Coronary artery (tissue), 2 donors: ENCODE measurements at places on chromosomes 6 and 20.

GRCh38 chr6:18481870-18482269 is 94.7 kb downstream of the RNF144B start:
- DNase-seq: no peak

GRCh38 chr6:6409397-6410030 is 89.1 kb upstream of the F13A1 start:
- DNase-seq: no peak

DNA sequence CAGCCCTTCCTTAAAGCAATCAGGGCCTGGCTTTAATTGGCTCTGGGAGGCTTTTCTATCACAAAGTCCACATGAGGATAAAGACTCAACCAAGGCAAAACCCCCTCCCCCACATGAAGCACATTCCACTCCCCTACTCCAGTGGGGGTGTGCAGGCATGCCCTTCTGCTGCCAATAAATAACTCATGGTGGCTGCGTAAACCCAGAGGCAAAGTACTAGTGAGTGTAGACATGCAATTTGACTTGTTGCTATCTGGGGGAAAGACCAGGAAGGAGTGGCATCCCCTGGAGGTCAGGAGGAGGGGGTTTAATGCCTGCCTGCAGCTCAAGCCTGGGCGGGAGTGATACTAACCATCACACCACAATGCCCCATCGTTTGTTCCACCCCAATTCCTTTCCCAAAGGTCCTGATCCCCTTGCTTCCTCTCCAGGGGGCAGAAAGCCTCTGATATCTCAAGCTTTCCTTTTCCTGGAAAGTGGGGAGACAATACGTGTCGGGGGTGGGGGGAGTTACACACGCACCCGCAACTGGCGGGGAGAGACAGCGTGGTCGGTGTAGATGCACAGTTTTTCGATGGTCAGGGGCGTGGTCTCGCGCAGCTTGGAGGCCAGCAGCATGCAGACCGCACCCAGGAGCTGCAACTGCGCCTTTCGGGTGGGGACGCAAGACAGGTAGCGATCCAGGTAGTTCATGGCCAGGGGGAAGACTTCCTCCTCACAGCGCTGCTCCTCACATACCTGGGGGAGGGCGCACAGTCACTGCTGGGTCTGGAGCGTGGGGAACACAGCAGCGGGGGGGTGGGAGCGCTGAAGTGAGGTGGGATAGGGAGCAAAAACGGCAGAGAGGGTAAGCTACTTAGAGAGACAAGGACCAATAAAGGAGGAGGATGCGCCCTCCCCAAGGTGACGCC is 1.5 kb downstream of the CCND3 start:
- no peak for DNase-seq

DNA sequence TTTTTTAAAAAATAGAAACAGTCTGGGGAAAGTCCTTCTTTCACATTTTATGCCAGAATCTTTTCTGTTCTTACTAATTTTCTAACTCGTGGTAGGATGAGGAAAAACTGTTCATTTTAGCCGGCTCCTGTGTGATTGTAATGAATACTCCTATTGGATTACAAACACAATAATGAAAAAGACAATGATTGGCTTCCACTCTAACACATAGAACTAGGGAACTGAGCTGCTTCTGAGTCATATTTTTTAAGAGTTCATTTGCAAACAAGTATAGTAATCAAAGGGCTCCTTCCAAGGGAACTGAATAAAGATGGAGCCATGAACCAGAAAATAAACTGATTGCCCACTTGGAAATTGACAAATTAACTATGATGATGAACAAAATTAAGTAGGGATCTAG is 265.3 kb upstream of the TCF21 start:
- DNase-seq: no peak

DNA sequence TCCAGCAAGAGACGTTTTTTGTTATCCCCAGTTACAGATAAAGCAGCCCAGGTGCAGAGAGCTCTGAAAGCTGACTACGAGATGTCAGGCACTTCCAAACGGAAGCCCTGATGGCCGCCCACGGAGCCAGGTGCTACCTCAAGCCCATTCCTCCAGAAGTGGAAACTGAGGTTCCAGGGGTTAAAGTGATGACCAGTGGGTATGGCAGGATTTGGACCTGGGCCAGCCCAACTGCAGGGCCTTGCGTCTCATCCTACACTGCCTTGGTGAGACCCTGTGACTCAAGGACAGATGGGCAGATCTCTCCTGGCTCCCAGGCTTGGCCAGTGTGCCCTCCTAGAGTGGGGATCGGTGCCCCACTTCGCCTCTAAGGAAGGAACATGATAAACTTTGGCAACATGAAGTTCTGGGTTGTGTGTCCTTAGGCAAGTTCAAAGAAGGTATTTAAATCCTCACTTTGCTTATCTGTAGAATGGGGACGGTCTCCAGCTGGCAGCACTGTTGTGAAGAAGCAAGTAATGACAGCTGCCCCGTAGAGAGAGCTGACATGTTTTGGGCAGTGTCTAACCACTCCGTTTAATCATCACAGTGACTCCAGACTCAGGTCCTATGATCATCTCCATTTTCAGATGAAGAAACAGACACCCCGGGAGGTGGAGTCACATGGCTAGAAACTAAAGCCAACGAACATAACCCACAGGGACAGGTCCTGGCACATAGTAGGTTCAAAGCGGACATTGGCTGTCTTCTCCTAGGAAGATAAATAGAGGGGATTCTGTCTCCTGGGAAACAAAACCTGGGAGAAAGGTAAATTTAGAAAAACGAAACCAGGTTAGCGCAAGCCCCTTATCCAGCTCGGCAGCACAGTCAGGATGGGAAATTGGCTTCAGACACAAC is 34.4 kb upstream of the CDH22 start:
- no peak for DNase-seq

GRCh38 chr6:114404339-114404955 is 61.6 kb upstream of the HS3ST5 start:
- DNase-seq: no peak

GRCh38 chr6:53910834-53911233 is 116.0 kb downstream of the LRRC1 start:
- no peak for DNase-seq

DNA sequence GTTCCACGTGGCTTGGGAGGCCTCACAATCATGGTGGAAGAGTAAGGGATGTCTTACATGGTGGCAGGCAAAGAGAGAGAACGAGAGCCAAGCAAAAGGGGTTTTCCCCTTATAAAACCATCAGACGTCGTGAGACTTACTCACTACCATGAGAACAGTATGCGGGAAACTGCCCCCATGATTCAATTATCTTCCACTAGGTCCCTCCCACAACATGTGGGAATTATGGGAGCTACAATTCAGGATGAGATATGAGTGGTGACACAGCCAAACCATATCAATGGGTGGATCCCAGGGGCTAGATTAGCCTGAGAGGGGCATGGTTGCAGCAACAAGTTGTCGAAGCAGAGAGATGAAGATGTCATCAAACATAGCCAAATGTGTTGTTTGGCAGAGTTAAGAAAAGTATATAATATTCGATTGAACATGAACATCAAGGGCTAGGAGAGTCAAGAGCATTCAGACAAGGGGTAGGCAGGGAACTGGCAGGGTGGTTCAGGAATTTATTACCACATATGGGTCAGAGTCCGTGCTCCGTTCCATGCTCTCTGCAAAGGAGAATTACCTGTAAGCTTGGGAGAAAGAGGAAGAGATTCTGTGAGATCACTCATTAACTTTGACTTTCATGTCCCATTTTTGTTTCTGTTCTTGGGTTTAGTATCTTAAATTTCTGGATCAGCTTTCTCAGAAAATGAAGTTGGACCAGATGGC is 98.8 kb downstream of the CCDC170 start:
- no peak for DNase-seq

DNA sequence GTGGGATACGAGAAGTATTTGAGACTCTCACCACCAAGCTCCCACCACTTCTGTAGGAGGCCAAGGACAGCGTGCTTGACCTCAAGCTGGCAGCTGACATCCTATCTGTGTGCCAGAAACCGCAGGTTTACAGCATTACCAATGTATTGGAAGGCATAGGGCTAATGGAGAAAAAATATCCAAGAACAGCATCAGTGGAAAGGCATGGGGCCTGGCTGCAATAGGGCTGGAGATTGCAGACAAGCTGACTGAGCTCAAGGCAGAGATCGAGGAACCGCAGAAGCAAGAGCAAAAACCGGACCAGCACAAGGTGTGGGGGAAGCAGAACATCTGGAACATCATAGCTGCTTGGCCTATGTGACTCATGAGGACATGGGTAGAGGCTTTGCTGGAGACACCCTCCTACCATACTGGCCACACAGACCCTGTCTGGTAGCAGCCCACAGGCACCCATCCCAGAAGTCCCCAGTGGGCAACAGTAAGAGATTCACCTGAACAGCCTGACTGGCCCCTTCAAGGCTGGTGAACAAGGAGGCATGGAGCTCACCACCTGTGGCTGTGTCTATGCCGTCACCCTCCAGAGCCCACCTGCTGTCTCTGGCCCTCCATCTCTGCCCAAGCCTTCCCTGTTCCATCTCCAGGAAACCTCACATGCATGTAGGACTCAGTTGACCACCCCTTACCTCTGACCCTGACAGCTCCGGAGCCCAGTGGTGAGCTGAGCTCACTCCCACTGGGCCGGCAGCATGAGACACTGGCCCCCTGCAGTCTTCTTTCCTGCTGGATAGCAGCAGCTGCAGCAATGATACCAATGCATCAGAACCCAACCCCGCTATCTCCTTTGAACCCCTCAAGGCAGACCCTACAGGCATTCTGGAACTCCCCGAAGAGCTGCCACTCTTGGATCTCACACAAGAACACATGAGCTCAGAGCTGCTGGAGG is 171.1 kb downstream of the KIF6 start:
- DNase-seq: peak; percentile 74

DNA sequence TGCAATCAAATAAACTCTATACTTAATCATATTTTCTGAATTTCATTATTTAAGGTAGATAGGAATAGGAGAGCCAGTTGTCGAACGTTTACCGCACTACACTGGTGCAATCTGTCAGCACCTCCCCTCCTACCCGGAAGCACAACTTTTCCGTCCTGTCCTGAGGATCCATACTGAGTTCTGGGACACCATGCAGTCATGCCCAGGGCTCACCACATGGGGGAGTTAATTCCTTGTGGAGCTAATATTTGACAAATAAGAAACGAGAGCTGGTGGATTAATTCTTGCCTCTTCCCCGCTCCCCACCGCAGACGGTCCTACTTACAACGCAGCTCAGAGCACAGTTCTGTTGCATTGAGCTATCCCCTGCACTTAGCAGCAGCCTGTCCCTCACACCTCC is 107.7 kb upstream of the RALGAPA2 start:
- no peak for DNase-seq

GRCh38 chr20:5172903-5173463 is 46.2 kb downstream of the CDS2 start:
- no peak for DNase-seq

- no peak for DNase-seq
Measured at GRCh38 chr20:23517719-23518118, 26.8 kb downstream of the CST8 start.

DNA sequence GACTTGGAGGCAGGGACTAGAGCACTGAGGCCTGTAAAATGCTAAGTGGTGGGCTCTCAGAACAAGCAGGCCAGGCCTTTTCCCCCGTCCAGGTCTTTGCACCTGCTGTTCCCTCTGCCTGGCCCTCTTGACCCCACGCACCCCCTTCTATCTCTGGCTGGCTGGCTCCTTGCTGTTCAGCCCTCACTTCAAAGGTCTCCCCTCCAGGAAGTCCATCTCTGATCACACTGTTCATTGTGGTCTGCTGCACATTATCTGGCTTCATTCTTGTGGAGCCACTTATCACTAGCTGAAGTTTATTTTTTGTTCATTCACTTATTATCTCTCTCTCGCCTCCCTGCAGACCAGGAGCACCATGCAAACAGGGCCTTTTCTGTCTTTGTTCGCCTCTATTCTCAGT is 24.5 kb downstream of the SLC13A3 start:
- DNase-seq: no peak

DNA sequence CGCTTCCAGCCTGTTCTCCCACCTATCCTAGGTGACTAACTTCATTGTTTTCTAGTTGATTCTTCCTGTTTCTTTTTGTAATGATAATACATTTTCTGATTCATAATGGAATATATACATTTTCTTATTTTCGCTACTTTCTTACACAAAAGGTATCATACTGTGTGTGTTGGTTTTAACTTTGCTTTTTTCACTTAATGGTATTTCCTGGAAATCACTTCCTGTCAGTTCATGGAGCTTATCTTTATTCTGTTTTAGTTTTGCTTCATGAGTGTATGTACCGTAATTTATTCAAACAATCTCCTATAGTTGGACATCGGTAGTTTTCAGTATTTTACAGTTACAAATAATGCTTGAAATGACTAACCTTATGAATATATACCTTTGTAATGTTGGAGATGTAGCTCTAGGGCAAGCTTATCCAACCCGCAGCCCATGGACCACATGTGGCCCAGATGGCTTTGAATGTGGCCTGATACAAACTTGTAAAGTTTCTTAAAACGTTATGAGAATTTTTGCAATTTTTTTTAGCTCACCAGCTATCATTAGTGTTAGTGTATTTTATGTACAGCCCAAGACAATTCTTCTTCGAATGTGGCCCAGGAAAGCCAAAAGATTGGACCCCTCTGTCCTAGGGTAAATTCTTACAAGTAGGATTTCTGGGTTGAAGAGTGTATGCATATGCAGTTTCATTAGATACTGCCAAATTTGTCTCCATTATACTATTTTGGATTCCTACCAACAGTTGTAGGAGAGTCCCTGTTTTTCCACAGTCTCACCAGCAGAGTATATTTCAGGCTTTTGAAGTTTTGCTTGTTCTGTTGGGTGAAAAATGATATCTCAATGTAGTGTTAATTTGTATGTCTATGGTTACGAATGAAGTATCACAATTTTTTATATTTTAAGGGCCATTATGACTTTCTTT is 16.7 kb downstream of the TRMT11 start:
- no peak for DNase-seq

- DNase-seq: no peak
Measured at GRCh38 chr6:73879501-73880293, 183.7 kb downstream of the CD109 start.

GRCh38 chr6:94245395-94245794 is 826.0 kb upstream of the EPHA7 start:
- DNase-seq: no peak

DNA sequence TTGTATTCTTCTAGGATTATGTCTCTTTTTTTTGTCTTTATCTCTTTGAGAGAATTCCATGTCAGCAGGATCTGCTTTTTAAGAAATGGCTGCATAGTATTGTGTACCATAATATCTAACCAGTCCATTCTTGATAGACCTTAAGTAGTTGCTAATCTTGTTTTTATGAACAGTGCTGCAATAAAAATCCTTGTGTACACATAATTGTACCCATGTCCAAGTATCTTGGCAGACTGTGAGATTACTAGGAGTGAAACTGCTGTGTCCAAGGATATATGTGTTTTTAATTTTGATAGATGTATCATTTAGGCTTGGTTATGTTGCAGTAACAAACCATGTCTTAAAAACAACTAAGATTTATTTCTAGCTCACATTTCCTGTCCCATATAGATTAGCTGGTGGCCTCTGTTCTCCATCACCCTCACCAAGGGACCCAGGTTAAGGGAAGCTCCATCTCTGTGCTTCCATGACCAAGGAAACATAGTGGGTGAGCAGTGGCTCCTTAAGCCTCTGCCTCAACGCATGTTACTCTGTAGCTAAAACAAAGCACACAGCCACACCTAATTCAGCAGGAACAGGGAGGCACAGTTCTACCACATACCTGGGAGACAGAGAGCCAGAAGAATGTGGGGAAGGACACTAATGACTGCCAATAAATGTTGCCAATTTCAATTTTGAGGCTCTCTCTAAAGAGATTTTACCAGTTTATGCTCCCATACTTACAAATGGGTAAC is 12.1 kb upstream of the SUMO4 start:
- no peak for DNase-seq
